Stimulated activated CD4-positive, alpha-beta T cell treated with anti-CD3 and anti-CD28 coated beads, Interleukin-1b, Interleukin-23, amount 100 ng/mL, for 1 hour (primary cell): ENCODE measurements at places on chromosomes 3 and 15.

DNA sequence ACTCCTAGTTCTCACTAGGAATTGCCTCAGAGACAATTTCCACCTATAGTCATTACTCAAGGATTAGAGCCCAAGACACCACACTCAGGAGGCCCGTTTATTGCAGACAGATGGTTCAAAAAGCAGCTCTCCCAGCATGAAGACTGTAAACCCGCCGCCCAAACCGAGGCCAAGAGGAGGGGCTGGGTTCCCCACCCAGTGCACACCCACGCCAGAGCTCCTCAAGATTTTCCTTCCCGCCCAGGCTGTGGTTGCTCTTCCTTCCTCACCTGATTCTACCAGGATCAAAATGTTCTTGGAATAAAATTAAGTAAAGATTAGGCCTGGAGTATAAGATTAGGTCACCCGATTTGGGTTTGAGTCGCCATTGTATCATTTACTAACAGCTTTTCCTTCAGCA lies 364.4 kb downstream of the MECOM start:
- DNase-seq: no peak

GRCh38 chr3:109548192-109548938 lies 211.0 kb upstream of the DPPA4 start:
- no peak for DNase-seq

DNA sequence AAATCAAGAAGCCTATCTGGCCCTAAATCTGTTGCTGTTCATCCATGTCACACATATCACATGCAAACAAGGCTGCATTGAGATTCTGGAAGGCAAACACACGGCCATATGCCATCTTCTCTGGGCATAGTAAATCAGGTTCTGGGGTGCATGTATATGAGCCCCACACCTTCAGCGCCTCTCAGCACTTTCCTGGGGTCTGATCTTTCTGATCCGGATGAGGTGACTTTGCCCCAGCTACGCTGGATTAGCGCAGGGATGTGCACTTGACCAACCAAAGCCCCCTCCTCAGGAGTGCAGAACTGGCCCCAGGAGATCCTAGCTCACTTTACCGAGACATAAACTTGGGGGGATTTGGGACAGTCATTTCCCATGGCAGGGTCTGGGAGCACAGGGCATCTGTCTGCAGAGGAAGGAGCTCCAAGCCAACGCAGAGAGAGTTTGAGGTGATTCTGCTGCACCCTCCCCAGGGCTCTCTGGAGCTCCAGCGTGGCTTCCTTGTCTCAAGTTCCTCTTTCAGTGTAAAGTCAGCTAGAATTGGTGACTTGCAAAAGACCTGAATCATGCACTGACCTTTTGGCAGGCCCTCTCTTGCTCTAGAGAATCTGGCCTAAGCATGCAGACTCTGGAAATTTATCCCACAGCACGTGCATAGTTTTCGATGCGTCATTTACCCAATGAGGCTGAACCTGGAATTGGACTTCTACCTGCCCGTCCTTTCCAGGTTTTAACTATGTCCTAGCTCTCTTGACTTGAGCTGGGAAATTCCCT lies 63.5 kb upstream of the KLF13 start:
- DNase-seq: no peak

GRCh38 chr15:70008697-70009290 lies 88.9 kb downstream of the TLE3 start:
- DNase-seq: no peak

DNA sequence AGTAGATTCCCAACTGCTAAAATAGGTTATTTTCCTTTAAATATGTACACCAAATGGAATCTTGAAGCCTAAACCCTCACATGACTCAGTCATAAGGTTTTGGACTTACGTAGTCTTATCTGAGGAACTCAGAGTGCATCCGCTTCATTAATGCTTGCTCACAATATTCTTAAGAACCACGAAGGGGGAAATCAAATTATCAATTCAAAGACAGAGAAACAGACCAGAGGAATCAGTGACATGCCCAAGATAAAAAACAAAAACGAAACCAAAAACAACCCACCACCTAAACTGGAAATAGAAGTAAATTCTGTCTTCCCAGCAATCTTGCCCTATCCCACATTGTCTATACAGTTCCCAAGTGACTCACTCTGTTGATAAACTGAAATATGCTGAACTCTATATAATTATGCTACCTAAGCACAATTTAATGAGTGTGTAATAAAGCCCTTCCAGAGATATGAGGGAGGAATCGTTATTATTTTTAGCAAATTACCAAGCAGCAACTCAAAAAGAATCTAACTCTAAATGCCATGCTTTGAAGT lies 135.4 kb upstream of the CBLB start:
- DNase-seq: no peak
